Stimulated activated CD4-positive, alpha-beta T cell treated with anti-CD3 and anti-CD28 coated beads, Interleukin-2, amount 100 ng/mL, for 4 hours (primary cell): ENCODE measurements at places on chromosomes 1 and 21.

DNA sequence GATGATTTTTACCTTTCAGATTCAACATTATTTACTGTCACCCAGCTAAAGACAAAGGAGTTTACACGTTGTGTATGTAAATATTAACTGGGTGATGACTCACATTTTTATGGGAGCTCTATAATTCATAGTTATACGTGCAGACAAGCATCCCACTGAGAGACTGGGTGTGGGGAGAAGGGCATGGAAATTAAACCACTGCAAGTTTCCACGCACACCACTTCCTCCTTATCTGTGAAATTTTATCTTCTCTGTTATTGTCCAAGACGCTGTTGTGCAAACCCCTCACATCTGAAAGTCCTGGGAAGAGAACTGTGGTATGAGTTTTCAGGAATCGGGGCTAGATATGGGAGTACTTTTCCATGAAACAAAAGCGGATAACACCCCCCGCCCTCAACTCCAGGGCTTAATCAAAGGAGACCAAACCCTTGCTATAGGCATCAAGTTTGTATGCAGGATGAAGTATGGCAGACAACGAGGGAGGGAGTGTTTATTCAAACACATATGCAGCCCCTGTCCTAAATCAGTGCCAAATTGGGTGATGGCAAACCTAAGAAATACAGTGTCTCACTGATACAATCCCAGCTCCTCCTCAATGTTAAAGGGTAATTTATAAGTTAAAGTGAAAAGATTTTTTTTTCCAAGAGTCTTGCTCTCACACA is 23.3 kb upstream of the DPT start:
- no peak for DNase-seq

GRCh38 chr1:19704247-19705113 is 39.8 kb downstream of the HTR6 start:
- DNase-seq = peak; percentile 34

DNA sequence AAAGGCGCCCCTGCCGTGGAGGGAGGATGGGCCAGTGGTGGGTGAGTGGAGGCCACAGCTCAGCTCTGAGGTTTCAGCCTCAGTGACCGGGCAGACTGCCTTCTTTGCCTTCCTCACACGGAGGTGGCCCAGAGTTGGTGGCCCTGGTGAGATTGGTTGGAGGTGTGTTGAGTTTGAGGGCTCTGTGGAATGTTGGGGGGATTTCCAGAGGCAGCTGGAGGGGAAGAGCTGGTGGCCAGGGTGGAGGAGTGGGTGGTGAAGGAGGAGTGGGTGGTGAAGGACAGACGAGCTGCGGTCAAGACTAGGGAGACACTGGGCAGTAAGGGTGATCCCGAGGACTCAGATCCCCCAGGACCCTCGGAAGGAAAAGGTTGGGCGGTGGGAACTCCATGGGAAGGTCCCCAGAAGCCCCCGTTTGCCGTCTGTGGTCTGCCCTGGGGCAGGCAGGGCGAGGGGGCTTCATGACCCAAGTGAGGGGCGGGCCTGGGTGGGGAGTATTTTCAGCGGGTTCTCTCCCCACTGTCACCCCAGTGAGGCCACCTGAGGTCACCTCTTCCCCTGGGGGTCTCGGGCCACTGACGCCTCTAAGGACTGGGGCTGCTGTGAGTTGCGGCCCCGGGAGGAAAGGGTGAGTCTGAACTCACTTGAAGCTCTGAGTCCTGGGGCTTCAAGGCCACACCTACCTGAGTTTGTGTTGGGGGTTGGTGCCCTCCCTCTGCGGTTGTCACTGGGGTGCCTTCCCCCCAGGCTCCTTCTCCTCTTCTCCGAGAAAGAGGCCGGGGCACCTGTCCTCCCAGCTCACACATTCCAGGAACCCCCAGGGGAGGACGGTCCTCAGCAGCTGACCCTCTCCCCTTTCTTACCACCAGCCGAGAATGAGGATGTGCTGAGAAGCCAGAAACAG is 22.7 kb upstream of the PIK3CD start:
- DNase-seq = peak; percentile 47

DNA sequence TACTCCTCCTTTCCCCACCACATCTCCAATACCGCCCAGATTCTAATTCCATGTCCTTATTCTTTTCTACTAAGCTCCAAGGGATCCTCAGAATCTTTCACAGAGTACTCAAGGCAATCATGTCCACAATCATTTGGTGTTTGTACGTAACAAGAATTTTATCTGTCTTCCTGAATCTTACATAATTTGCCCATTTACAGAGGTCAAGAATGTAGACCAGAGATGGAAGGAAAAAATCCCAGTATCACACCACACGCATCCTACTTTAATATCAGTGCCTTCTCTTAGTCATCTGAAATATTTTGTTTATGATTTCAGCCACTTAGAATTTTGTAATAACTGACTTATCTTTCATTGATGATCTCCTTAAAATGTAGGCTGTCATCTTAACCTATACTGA is 366.0 kb upstream of the LRRC7 start:
- DNase-seq = no peak

DNA sequence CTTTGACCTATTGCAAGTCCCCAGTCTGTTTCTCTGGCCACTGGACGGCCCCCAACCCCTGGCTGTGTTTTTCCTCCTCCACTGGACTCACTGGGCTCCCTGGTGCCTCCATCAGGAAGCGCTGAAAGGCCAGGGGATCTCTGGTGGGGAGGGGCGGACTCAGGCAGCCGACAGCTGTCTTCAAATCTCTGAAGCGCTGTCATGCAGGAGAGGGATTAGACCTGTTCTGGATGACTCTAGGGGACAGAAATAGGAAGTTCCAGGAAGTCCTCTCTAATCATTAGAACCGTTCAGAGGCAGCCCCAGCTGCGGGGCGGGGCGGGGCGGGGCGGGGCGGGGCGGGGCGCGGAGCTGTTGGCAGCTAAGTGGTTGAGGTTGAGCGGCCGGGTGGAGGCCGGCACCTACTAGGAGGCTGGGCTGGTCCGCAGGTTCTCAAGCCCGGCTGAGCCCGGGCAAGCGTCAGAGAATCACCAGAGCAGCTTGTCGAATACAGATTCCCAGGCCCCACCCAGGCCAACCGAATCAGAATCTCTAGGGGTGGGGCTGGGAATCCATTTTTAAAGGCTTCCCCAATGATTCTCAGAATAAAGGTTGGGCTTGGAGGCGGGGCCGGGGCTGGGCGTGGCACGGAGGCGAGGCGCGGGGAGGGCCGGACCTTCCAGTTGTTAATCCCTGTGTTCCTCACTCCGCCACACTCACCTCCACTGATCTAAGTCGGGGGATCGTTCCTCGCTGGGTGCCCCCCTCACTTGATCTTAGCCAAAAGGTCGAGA is 11.4 kb upstream of the PHLDA3 start:
- peak; percentile 22 for DNase-seq
